ENCODE measurements at places on chromosomes 12 and 14.

DNA sequence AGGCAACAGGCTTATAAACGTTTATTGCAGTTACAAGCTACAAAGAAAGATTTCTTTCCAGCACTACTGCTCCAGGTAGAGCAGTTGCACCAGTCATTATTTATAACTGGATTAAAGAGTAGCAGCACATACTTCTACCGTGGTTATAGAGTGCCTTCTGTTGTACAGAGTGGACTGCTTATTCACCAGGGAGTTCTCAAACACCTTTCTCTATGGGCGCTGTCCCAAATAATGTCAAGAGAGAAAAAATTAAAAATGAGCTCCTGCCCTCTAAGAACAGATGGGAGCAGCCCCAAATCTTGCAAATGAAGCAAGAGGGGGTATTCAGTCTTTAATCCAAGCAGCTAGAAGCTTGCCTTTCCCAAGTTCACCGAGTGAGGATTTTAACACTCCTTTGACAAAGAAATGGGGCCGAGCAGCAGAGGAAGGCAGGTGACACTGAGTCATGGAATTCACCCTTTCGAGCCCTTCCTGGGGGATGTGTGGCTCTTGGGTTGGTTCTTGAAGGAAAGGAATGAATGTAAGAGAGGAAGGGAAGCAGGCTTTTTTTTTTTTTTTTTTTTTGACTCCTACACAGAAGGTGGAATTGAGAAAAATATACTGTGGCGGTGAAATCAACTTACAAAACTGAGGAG, 181.2 kb downstream of the PRKCH start:
- DNase-seq, result peak; percentile 25

- no peak for DNase-seq
These were observed 156.0 kb downstream of the TMTC3 start for GRCh38 chr12:88298014-88298682.

DNA sequence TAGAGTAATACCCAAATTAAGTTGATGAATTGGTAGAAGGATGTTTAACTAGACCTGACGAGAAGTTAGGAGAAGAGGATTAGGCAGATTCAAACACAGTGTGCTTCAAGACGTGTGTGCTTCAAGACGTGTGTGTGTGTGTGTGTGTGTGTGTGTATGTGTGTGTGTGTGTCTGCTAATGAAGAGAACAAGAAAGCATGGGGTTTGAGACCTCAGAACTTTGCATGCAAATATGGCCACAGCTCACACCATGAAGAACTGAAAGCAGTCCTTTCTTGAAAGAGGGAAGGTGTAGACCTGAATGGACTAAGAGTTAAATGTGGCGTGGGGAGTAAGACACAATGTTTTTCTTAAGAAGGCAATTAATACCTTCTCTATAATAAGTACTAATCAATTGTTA, 32.5 kb upstream of the SSPN start:
- DNase-seq, result no peak

DNA sequence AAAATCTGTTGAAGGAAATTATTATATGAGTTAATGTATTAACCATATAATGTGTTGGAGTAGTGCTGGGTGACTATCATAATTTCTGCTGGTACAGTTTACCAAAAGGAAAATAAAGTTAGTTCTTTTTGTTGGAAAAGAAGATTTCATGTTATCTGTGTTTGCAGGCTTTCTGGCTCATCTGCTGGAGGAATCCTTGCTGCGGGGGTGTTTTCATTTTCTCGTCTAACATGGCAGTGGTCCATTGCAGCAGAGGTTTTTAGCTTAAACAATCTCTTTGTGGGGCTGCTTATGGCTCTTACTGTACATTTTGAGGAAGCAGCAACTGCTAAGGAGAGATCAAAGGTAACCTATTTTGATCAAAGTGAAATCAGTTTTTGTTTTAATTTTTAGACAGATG, 24.1 kb downstream of the TMEM260 start:
- no peak for DNase-seq

- no peak for DNase-seq
These were observed at the start of gene ESRRB for GRCh38 chr14:76375947-76376404. TSS of gene ESRRB (plus strand) at chr14:76376137. CDS start at chr14:76376402, 265 bp downstream.

DNA sequence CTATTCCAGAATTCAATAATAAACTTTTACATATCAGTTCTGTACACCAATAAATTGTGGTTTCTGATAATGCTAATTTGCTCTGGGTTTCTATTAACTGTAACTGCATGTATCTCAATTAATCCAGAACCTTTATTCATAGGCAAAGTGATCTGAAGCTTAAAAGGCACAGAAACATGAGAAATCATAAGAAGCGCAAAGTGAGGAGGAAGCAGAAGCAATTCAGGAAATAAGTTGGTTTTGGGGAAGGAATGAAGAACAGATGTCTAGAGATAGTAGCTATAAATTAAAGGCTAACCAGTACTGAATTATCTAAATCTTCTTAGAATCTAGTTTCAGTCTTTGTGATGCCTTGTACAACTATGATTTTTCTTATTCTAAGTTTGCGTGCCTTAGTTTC, 24.6 kb downstream of the KERA start:
- DNase-seq, result no peak

- no peak for DNase-seq
These were observed 32.7 kb upstream of the YARS2 start for GRCh38 chr12:32788405-32788804.

- DNase-seq, result no peak
These were observed 73.9 kb downstream of the ANO4 start for GRCh38 chr12:100868487-100868886.

DNA sequence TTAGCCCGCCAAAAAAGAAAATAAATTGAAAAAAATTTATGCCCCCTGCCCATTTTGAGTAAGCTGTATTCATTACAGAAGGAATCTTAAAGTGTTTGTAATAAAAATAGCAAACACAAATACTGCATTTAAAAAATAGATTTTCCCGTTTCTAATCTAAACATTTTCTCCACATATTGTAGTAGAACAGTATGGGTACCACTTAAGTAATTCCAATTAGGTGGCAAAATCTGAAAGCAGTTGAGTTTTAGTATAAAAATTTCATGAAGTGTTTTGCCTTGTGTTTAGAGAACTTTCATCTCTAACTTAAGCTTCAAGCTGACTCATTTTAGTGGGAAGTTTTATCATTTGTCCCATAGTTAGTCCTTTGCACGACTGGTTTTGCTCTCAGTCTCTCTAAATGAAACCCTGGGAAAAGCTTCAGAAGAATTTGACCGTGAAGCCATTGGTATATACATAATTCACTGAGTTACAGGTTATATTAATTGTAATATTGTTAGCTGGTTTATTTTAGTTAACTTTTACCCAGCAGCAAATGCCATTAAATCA, 214.6 kb downstream of the ERC1 start:
- DNase-seq, result no peak

GRCh38 chr14:54920052-54920451, 17.4 kb upstream of the GCH1 start:
- DNase-seq, result no peak

DNA sequence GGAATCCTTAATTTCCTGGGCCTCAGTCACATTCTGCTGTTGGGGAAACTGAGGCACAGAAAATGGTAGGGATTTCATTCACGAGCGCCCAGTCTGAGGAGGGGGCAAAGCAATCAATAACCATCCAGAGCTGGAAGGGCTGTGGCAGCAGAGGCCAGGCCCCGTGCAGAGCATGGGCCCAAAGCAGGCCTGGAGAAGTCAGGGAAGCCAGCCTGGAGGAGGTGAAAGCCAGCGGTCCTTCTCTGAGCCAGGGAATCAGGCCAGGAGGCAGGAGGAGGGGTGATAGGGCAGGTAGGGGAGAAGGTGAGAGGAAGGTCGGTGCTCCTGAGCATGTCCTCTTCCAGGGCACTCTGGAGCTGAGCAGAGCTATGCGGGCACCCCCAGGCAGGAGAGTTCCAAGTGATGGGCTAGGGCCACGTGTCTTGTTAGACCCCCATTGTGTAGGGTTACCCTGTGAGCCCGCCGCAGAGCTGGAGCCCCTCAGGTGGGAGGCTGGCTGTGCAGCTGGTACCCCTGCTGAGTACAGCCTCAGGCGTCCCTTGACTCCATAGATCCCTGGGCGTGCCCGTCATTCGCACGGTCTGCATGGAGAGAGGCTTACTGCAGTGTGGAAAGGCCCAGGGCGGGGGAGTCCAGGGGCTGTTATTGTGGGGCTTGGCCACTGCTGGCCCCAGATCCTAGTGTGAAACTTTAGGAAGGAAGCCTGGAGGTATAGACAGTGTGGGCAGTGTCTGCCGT, 4.8 kb downstream of the TNFAIP2 start:
- DNase-seq, result no peak

DNA sequence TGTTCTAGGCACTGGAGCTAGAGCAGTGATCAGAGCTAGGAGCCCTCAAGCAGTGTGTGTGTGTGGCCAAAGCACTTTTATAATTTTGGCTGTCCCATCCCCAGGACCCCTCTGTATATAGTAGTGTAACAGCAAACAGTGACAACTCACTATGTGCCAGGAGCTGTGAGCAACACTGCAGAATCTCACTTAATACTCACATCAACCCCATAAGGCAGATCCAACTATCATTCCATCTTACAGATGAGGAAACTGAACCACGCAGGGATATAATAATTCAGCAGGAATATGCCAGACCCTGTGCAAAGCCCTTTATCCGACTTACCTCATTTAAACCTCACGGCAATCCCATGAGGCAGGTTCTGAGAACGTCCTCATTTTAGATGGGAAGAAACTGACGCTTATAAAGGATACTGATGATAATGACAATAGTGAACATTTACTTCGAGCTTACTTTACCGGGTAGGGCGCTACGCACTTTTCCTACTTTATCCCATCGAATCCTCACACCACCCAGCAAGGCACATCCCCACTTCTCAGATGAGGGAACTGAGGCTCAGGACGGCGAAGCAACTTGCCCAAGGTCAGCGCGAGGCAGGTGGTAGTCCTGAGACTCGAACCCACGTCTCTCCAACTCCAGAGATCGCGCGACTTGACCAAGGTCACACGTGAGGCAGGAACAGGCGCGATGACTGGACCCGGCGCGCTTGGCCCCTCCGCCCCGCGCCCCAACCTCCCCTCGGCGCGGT, 687 bp downstream of the RAB35 start:
- DNase-seq, result peak; percentile 28

- DNase-seq, result no peak
These were observed 667.5 kb upstream of the TMEM132C start for GRCh38 chr12:127599436-127599835.

GRCh38 chr14:37060496-37061260, 111.7 kb downstream of the SLC25A21 start:
- DNase-seq, result no peak

DNA sequence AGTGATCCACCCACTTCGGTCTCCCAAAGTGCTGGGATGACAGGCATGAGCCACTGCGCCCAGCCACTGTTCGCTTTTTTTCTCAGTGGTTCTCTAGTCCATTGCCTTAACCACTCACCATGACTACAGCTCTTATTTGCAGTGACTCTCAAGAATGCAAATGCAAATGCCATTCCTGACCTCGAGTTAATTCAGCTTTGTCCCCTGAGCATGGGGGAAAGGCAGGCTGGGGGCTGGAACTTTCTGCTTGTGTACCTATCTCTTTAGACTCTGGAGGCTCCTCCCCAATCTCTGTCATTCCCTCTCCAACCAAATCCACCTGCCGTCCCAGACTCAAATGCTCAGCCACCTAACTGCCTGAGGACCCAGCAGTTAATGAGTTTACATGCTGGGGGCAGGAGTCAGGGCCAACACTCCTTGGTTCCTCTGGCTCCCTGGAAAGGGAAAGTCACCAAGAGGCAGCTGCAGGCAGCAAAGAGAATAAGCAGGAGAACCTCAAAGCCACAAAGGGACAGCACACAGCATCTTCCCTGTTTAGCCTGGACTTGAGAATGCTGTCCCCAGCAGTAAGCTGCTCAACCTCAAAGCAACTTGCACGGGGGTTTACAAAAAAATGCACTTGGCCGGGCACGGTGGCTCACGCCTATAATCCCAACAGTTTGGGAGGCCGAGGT, 5.3 kb upstream of the HNF1A start:
- DNase-seq, result no peak

GRCh38 chr12:60251091-60251490, 655.3 kb downstream of the SLC16A7 start:
- DNase-seq, result no peak

GRCh38 chr12:80299976-80300375, 144.1 kb upstream of the PTPRQ start:
- no peak for DNase-seq

- no peak for DNase-seq
These were observed 472.1 kb downstream of the BCL11B start for GRCh38 chr14:98799891-98800290.

DNA sequence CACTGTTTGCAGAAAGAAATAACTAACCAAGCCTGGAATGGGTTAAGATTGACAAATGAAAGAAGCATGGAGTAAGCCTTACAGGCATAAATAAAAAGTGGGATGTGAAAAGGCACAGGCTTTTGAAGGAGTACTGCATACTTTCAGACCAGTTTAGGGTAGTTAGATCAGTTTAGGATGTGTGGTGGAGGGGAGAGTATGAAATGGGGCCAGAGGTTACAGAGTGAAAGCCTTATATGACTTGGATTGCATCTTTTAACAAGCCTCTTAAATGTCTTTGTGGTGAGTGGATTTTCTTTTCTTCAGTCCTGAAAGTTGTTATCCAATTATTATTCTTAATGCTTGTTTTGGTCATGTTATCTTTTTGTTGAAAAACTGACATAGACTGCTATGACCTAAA, 52.2 kb upstream of the TRHDE start:
- DNase-seq, result no peak

DNA sequence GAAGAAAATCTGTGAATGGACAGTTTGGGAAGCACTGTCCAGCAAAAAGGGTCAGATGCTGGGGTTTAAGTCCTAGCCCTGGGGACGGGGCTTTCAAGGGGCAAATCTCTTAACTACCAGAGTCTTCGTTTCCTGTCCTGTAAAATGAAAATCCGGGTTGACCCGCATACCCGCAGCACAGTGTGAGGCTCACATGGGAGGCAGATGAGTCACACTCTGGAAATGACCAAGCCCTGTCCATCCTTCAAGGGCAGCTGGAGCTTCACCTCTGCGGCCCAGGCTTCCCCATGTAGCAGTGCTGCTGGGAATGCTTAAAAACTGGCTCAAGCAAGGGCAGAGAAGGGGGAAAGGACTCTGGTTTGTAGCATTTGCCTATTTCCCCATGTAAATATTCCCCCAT, 19.0 kb downstream of the FAM181A start:
- no peak for DNase-seq

DNA sequence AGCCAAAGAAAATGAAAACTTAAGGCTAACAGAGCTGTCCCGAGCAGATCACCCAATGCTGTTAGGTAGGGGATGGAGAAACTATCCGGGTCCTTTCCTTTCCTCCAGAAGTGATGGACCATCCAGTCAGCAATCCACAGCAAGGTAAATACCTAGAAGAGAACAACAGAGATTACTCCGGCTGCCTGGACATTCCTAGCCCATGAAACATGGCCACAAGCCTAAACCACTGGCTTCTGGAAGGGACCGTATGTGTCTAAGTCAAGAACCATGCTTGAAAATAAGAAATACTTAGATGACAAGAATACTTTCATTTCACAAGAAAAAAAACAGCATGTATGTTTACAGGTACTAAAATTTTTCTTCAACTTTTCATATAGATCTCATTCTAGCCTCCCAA, 152.9 kb downstream of the SLC41A2 start:
- DNase-seq, result no peak

- DNase-seq, result no peak
These were observed 110.1 kb downstream of the TXNDC16 start for GRCh38 chr14:52442166-52442565.

- no peak for DNase-seq
These were observed 101.6 kb upstream of the PLEKHG7 start for GRCh38 chr12:92601176-92601575.

- DNase-seq, result no peak
These were observed 156.0 kb downstream of the MED13L start for GRCh38 chr12:116121453-116121871.
